Glomerular endothelial cell (primary cell): ENCODE measurements at places on chromosomes 16 and 17.
A peak's percentile ranks its signal among the peaks of the same experiment; 100 is the strongest.

- no peak for DNase-seq
Observed at GRCh38 chr16:67391424-67392300, 1.6 kb downstream of the TPPP3 start.

DNA sequence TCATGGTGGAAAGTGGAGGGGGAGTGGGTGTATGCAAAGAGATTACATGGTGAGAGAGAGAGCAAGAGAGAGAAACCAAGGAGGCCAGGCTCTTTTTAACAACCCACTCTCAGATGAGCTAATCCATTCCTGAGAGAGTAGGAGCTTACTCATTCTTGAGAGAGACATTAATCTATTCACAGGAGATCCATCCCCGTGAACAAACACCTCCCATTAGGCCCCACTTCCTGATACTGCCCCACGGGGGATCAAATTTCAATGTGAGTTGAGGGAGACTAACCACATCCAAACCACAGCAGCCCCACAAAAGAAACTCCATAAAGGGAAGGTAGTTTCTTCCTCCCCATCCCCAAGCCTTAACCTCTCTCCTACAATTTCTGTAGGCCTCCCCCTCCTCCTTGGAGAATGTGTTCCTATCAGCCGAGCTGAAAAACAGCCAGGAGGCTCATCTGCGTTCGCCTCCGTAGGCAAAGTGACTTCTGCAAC is 450.0 kb downstream of the NPIPA7 start:
- no peak for DNase-seq

- no peak for DNase-seq
Observed at GRCh38 chr16:20740007-20740883, 1.4 kb downstream of the THUMPD1 start.

DNA sequence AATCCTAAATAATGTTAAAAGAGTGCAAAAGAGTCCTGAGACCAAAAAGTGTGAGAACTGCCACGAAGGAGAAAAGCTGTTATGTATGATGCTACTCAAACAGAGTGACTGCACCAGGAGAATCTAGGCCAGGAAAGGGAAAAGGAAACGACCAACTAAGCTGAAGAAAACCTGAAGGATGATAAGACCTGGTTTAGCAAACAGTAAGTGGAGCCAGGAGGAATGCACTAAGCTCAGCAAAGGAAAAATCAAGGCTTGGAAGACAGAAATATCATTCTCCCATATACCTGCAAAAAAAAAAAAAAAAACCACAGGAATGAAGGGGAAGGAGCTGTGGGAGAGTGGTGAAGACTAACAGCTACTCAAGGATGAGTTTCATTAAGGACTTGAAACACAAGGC is 21.1 kb downstream of the CMC2 start:
- no peak for DNase-seq

- DNase-seq, result no peak
Observed at GRCh38 chr17:9105068-9105868, 84.0 kb downstream of the NTN1 start.

DNA sequence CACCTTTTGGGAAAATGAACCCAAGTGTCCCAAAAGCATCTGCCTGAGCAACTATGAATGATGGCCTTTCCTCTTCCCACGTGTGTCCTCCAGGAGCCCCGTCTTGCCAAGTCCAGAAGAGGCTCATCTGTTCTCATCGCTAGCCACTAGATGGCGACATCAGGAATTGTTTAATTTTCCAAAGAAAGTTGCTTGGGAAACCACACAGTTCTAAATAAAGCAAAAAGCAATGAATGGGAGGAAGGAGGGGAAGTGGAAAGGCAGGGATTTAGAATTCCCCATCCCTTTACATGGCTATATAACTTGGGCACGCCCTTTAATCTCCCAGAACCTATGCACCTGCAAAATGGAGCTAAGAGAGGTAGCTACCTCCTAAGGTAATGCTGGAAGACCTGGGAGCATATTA is 9.0 kb upstream of the CDH5 start:
- no peak for DNase-seq

DNA sequence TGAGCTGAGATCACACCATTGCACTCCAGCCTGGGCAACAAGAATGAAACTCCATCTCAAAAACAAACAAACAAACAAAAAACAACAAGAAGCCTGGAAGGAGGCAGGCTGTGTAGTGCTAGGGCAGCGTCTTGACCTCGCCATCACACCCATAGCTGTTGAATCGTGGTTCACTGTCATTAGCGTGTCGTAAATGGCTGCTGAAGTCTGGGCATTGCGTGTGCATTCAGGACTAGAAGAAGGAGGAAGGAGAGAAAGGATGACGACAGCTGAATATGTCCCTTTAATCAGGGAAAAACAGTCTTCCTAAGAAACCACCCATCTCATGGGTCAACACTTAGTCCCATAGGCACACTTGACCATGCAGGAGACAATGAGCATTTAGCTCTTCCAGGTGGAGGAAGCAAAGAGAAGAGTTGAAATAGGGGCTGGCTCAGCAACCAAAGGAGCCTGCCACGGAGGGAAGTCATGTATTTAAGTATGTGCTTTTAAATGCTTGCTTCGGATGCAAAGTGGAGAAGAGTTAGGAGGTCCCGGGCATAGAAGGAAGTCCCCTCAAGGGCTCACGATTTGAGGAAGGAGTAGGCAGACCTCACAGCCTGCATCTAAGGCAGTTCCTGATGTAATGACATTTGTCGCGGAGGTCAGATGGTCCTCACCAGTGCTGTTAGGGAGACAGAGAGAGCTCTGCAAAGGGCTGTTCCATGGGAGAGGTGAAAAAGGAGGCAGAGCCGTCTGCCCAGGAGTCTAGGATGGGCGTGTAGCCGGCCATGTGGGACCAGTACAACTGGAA is 8.8 kb downstream of the PRSS22 start:
- no peak for DNase-seq

DNA sequence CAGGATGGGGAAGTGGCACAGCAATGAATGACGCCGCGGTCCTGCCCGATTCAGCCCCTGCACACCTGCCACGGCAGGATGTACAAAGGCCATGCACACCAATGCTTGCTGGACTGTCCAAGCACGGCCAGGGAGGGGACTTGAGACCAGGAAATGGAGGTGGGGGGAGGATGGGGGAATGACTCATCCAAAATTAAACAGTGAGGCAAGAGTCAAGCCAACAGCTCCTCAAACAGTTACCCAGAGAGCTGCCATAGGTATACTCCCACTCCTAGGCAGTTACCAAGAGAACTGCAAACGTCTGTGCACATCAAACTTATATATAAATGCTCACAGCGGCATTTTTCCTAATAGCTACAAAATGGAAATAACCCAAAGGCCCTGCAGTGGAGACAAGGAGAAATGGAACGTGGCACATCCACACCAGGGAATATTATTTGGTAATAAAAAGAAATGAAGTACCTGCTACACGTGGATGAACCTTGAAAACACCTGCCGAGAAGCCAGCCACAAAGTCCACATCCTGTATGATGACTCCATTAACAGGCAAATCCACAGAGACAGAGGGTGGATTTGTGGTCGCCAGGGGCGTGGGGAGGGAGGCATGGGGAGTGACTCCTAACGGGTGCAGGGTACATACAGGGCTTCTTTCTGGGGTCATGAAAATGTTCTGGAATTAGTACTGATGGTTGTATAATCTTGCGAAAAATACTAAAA is 54.1 kb downstream of the VAC14 start:
- DNase-seq, result no peak

- DNase-seq, result no peak
Observed at GRCh38 chr17:66230922-66231591, 1.8 kb upstream of the APOH start.

DNA sequence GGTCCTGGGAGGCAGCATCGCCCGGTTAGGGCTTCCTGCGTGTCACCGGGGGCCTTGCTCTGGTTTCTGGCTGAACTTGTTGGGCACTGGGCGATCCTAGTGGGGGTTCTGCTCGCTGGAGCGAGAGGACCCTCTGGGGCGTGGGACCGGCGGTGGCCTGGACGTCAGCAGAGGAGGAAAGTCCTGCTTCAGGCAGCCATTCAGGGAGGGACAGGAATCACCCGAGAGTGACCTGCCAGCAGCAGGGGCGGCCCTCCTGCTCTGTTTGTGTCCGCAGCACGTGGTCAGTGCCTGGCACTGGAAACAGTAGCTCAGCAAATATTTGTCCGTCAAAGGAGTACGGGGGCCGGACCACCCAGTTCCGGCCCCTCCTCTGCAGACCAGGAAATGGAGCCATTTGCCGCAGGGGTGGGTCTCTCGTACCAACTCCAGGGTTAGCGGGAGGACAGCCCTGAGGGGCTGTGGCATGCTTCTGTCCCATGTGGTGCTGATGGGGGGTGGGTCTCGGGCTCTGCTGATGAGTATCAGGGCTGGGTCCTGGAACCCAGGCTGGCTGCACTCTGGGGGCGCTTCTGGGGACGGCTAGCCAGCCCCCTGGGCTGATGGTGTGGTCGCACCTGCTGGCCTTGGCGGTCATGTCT is 48.3 kb downstream of the BAIAP2 start:
- no peak for DNase-seq

DNA sequence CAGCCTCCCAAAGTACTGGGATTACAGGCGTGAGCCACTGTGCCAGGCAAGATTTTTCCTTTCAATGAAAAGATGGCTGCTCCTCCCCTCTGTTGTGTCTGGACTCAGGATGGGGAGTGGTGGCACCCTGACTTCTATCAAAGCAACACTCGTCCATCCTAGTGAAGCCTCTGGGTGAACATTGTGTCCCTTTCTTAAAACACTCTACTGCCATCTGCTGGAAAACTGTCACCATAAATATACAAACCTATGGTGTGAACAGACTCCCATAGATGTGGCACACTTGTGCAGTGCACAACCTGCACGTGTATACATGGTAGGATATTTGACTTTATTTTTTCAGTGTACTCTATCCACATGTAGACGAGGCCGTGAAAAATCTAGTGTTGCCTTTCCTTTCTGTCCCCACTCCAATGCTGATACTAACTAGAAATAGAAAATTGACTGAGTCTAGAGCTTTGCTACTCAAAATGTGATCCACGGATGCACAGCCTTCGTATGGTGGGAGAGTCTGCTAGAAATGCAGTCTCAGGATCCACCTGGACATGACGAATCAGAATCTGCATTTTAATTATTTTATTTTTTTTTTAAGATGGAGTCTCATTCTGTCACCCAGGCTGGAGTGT is 55.9 kb upstream of the PLCG2 start:
- DNase-seq, result peak; percentile 80

GRCh38 chr17:40415390-40415789 is 2.3 kb downstream of the TOP2A start:
- DNase-seq, result no peak

DNA sequence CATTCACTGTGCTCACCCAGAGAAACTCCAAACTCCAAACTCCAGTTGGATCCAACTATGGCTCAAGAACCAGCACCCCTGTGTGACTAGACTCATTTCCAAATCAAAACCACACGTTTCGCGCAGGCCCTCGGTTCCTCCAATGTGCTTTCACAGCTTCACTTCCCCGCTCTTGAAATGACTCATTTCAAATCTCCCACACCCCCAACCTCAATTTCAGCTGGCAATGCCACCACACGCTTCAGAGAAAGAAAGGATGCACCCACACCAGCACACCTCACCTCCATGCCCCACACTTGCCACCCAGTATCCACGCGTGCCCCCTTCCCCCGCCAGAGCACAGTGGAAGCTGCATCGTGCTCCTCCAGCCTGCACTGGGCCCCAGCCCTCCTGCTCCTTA is 9.0 kb downstream of the TMEM92 start:
- DNase-seq, result no peak

- no peak for DNase-seq
Observed at GRCh38 chr17:14741491-14741890, 440.6 kb downstream of the HS3ST3B1 start.

DNA sequence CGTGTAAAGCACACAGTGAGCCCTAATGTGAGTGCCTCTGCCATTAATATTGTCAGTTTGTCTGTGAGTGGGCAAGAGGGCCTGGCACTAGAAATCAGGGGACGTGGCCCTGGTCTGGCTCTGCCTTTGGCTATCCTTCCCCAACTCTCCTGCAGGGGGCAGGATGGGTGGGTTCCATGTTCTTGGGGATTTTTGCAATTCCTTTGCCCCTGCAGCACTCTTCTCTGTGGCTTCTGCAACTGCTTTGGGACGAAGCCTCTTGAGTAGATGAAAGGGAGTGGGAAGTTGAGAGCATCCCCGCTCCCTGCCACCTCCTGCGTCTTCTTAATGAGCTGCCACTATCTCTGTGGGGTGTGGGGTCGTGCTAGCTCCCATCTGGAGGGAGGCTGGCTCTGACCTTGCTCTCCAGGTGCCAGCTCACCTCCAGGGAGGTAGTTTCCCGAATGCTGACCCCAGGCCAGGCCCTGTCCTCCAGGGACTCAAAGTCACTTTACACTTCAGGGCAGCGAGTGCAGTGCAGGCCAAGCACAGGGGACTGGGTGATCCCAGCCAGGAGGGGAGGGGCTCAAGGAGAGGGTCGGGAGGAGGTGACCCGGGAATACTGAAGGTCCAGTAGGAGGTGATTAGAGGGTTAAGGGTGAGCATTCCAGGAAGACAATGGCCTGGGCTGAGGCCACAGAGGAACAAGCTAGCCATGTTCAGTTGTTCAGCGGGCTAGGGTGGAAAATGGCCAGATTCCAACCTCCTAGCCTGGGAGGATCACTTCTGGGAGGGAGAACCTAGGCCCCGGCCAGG is 121.0 kb upstream of the NLRP1 start:
- no peak for DNase-seq

GRCh38 chr16:88365244-88365865 is 17.4 kb upstream of the ZNF469 start:
- no peak for DNase-seq

- no peak for DNase-seq
Observed at GRCh38 chr17:79136596-79136995, 62.0 kb downstream of the ENGASE start.

- no peak for DNase-seq
Observed at GRCh38 chr17:40130352-40131042, 8.7 kb downstream of the MSL1 start.

GRCh38 chr17:37740915-37741314 is 3.9 kb downstream of the HNF1B start:
- DNase-seq, result no peak

DNA sequence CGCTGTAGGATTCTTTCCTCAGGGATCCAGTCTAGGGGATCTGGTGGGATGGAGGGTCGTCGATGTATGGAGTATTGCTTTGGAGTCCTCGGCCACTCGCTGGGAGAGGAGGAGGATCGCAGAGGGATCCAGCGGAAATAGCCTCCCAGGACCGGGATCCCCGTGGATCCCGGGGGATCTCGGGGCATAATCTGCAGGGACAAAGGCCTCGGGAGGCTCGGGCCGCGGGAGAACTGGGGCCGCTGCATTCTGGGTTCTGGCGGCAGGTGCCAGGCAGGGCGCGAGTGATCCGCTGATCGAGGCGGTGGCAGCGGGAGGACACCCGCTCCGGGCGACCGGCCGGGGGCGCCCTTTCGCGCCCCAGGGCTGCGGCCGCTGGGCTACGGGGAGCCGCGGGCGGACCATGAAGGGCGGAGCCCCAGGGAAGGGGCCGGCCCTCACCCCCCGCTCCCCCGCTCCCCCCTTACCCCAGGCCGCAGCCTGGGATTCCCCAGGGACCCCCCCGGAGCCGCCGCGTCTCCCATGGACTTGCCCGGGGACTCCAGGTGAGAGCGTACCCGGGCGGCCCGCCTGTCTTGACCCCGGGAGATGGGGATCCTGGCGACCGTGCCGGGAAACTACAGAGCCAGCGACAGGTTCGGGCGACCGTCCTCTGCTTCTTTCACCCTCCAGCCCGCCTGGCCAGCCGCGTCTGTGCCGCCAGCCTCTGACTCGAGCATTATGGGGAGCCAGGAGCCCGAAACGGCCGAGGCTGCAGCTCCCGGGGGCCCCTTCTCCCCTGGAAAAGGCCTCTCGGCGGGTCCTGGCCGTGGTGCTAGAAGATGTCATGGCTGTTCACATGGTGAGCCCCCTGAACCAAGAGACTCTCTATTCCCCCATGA is 604 bp downstream of the PRR14 start:
- no peak for DNase-seq

GRCh38 chr17:57143361-57143760 is 58.3 kb downstream of the AKAP1 start:
- no peak for DNase-seq
